Dermis blood vessel endothelial cell (primary cell): ENCODE measurements at places on chromosomes 13 and 19.

DNA sequence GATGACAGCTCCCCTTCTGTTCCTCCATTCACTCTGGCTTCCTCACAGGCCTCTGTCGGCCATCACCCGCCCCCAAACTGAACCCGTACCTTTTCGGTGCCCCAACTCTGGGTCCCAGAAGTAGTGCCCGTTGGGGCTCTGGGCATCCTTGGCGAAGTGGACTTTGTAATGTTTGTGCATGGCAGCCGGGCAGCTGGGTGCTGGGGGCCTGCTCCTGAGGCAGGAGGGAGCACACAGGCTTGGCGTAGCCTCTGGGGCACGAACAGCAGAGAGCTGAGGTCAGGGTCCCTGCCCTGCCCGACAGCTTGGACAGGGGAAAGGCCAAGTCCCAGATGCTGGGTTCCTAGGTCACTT lies 834 bp downstream of the NKPD1 start:
- DNase-seq: no peak

- DNase-seq: no peak
These were observed 23.5 kb downstream of the COL4A2 start for GRCh38 chr13:110330491-110331011.

GRCh38 chr13:49356223-49356622 lies 87.6 kb downstream of the CAB39L start:
- DNase-seq: peak; percentile 10

- DNase-seq: peak; percentile 77
These were observed 29.5 kb upstream of the ANKRD10 start for GRCh38 chr13:110944121-110944967.

DNA sequence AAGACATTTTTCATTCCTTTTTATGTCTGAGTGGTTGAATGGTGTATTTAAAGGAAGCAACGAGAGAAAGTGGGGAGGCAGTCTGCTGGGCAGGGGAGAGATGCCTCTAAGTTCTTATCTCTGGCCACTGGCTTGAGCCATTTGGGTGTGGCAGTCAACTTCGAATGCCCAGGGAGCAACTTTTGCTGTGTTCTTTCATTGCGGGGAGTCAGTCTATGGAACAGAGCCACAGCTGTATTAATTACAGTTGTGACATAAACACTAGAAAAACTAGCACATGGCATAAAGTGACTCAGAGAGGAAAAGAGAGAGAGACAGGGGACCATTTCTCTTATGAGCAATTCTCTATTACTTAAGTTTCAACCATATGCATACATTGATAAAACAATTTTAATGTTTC lies 40.4 kb upstream of the PDCD5 start:
- DNase-seq: no peak

GRCh38 chr13:46773541-46773940 lies 23.4 kb downstream of the ESD start:
- DNase-seq: no peak

DNA sequence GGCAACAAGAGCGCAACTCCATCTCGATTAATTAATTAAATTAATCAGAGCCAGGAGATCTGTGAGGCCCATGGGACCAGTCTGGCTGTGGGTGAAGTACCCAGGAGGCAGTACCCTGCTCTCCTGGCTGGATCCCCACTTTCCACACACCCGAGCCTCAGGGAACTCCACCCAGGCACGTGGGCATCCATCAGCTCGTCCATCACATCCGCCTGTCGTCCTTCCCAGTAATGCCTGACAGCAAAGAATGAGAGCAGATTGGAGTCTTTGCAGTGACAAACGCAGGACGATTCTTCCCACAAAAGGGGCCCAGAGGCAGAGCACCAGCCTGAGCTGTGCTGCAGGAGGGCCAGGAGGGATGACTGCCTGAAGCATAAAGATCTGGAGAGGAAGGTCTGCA lies 35.8 kb downstream of the VSTM2B start:
- no peak for DNase-seq

GRCh38 chr13:110478405-110479214 lies 82.9 kb downstream of the RAB20 start:
- no peak for DNase-seq

DNA sequence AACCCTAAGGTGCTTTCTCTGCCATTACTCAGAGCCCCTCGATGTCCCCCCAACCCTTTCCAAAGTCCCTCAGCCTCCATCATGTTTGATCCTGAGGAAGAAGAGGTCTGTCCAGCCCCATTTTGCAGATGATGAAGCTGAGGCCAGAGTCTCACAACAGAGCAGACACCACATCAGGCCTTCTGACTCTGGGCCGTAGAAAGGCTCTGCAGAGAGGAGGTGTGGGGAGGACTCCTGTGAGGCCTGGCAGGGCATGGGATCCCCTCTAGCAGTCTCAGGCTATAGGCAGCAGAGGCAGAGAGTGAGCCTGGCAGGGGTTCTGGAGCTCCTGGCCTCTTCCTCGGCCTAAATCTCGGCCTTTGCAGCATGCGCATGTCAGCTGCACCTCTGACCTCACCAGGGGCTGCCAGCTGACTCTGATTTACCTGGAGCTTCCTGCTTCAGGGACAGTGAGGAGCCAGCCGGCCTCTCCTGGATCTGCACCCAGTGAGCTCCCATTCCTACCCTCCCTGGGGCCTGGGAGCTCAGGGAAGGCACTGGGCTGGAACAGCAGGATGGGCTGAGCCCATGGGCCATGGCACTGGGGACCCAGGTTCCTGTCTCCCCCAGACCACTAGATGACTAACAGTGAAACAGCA lies 41.7 kb upstream of the VSTM2B start:
- DNase-seq: no peak

DNA sequence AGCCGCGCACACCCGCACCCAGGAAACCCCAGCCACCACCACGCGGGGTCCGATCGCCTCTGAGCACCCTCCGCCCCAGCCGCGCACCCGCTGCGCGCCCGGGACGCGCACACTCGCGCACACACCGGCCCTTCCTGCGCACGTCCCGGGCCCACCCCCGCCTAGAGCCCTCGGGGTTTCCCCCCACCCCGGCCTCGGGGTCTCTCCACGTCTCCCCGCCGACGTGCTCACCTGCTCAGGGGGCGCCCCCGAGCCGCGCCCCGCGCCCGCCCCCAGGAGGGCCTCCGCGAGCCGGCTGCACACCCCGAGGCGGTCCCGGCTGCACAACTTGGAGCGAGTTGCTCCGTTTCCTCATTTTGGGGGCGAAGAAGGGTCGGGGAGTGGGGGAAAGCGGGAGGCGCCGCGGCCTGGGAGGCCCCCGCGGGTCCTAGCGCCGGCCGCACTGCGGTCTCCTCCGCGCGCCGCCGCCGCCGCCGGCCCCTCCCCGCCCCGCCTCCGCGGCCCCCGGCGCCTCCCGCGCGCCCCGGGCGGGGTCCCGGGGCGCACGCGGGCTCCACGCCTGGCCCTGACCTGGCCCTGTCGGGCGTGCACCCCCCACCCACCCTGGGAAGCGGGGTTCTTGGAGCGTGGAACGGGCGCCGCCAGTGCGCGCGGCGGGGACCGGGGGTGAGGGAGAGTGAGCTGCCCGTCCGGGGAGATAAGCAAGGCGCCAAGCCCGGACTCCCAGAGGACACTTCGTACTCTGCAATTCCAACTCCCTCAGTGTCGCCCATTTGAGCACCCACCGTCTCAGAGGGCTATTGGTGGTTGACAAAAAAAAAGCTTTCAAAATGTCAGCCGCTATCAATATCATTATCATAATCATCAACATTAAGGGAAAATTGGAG lies at the start of gene MATK:
Gene MATK, minus strand, starts transcription at position 444 of the 887 bp plus-strand sequence. CDS start 1,246 bp downstream, outside the sequence.
- no peak for DNase-seq

GRCh38 chr13:27965740-27966640 lies 3.1 kb downstream of the CDX2 start:
- DNase-seq: no peak

DNA sequence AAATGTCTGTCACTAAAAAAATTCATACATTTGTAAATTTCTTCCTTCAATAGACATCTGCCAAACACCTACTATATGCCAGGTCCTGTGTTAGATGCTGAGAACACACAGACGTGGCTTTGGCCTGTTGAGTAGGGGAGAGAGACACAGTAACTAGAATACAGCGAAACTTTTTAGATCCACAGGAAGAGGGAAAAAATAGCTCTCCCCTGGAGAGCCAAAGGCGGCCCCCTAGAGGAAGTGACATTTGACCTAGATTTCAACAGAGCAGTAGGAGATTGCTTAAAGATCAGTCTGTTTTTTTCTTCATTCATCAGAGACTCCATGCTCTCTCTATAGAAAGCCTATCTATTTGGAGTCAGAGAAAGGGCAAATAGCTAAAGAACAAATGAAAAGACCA lies 11.3 kb downstream of the LCP1 start:
- no peak for DNase-seq

DNA sequence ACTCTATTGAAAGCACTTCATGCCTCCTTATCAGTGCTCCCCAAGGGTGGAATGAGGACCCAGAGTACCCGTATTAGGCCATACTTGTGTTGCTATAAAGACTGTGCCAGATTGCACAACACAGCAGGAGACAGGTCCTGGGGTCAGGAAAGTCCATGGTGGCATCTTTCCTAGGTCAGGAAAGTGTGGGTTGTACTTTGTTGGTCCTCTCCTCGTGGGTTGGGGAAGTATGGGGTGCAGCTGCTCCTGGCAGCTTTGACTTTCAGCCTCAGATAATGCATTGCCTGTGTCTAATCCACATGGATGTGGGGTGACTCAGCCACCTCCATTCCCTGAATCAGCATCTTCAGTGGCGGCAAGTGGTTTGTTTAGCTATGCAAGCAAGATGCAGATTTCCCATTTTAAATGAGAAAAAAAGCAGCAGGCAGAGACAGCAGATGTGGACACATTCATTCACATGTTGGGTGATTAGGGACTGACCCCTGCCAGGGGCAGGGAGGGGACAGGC lies 8.4 kb upstream of the CYP2B6 start:
- no peak for DNase-seq

DNA sequence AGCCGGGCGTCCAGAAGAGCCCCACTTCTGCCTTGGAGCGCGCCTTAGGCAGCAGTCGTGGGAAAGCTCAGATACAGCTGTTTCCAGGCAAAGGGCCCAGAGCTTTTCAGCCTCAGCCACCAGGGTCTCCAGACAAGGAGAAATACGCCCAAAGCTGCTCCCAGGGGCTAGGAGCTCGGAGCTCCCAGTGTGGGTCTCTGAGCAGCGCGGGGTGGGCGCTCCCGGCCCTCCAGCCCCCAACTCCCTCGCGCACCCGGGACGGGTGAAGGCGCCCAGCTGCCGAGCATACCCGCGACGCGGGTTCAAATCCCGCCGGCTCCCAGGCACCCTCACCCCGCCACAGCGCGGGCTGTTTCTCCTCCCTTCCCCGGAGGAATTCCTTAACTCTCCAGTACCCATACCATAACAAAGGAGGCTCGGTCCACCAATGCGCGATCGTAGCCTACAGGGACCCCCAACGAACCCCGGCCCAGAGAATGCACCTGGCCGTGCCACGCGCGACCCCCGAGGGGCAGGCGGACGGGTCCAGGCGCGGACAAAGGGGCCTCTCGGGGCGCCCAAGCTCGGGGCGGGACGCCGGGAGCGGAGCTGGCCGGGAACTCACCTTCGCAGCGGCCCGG lies 507 bp downstream of the COL4A1 start:
- DNase-seq: peak; percentile 59

DNA sequence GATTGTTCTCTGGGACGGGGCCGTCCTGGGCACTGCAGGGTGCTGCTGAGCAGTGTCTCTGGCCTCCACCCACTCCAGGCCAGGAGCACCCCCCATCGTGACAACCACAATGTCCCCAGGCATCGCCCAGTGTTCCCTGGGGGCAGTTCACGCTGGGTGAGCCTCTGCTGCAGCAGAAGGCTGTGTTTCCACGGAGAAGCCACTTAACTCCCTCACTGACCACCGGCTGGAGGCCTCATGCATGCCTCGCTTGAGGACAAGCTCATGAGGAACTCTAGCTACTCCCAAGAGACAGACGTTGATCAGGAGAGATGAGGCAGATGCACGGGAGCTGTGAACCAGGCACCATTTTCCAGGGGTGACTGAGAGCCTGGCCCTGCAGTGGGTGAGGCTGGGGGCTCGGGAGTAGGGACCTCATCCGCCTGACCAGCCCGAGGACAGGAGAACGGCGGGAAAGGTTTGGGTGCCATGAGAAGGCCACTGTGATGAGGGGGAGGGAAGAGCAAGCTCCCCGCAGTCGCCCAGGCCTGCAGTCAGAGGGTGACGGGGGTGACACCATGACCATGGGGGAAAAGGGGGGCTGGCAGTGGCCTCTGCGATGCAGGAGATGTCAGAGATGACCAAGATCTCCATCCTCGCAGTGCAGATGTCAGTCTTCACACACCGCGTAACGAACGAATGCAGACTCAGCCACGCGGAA lies 5.1 kb downstream of the SLC39A3 start:
- no peak for DNase-seq

DNA sequence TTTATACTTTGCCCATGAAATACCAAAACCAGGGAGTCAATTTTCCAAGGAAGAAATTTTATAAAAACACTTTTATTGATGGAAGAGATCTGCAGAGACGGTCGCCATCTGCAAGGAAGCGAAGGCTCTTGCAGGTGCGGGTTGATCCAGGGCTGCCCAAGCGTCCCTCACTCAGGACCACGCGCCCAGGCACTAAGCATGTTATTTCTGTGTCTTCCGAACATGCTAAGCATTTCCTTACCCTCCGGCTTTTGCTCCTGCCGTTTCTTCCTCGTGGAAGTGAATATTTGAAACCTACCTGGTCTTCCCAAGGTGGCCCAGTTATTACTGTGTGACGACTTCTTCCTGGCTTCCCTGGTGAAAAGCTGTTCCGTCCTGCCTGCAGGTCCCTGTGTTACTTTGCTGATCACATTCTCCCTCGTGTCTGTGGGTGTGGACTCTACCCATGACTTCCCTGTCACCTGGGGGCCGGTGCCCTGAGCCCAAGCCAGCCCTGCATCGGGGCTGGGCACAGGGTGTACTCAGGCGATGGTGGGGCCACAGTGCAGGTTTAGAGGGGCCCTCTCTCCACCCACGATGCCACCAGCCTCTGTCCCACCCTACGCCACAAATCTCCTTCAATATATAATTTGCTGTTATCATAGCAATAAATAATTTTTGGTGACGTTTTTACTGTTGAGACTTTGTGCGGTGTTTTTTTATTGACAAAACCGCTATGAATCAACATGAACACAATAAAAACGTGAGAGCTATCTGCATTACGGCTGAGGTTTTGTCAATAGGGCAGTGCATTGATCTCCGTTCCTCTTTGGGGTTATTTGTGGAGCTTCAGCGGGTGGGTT lies 119.4 kb downstream of the URI1 start:
- no peak for DNase-seq

GRCh38 chr13:94303644-94304174 lies 175.8 kb downstream of the DCT start:
- no peak for DNase-seq

DNA sequence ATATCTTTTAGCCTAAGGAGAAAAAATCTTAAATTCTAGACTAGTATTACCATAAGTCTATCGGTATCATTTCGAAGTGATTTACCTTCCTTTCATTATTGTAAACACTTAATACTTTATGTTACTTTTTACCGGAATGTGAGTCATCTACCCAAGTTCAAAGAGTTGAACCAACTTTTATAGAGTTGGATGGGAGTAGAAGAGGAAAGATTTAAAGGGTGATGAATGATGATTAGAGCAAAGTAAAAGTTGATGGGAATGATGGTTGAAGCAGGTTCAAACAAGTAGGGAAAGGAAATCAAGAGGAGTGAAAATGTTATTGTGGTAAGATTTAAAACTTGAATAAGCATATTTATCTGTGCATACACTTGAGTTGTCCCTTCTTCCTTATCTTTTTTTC lies 11.3 kb upstream of the LPAR6 start:
- DNase-seq: no peak
